ENCODE measurements at places on chromosomes 7 and 10.

GRCh38 chr10:1043532-1043995, 5.4 kb downstream of the IDI1 start:
- DNase-seq = no peak

DNA sequence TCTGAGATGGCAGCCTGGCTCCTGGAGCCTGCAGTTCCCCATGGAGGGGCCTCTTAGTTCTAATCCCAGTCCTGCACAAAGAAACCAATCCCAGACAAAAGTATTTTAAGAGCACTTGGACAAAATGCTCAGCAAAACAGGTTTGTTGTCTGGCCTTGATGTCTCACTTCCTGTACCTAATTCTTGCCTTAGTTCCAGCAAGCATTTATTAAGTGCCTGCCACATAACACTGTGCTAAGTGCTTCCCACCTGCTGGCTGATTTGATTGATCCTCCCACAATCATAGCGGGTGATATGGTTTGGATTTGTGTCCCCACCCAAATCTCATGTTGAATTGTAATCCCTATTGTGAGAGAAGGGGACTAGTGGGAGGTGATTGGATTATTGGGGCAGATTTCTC, 65.7 kb upstream of the HABP2 start:
- no peak for DNase-seq

DNA sequence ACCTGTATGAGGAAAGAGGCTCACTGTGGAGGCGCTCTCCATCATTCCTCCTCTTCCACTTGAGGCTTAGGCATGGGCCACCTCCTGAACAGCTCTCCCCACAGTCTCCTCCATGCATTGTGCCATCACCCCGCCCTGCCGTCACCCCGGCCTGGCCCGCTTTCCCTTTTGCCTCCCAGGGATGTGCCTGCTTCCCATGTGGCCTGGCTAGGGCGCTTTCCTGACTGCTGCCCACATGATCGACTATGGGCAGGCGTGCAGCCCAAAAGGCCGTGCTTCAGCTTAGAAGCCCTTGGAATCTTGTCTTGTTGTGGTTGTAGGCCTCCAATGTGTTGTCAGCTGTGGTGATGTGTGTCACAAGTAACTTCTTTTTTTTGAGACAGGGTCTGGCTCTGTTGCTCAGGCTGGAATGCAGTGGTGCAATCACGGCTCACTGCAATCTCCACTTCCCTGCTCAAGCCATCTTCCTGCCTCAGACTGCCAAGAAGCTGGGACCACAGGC, 1.8 kb upstream of the ACTR3C start:
- no peak for DNase-seq

- DNase-seq = no peak
Observed at GRCh38 chr7:50667789-50668226, 102.6 kb upstream of the DDC start.

DNA sequence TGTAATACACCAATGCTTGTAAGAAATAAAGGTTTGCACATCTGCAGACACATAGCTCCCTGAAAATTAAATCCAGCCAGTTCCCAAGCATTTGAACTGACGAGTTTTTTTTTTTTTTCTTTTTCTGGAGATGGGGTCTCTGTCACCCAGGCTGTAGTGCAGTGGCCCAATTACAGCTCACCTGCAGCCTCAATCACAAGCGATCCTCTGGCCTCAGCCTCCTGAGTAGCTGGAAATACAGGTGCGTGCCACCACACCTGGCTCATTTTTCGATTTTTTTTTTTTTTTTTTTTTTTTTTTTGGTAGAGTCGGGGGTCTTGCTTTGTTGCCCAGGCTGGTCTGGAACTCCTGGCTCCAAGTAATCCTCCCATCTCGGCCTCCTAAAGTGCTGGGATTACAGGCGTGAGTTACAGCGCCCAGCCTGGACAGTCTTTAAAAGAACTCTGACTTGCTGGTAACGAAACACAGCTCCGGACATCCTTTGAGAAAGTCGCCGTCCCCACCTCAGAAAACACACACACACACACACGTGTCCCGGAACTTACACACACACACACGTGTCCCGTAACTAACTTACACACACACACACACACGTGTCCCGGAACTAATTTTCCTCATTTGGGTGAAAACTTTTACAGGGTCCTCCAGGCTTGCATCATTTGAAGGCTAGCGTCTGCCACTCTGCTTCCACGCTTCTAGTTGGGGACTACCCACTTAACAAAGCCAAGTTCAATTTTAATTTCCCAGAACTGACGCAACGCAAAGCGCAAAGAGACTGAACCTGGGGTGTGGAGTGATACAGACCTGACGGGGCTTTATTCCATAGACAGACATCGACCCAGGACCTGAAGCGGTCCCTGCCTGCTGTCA, 18.6 kb downstream of the OCM2 start:
- DNase-seq = no peak

DNA sequence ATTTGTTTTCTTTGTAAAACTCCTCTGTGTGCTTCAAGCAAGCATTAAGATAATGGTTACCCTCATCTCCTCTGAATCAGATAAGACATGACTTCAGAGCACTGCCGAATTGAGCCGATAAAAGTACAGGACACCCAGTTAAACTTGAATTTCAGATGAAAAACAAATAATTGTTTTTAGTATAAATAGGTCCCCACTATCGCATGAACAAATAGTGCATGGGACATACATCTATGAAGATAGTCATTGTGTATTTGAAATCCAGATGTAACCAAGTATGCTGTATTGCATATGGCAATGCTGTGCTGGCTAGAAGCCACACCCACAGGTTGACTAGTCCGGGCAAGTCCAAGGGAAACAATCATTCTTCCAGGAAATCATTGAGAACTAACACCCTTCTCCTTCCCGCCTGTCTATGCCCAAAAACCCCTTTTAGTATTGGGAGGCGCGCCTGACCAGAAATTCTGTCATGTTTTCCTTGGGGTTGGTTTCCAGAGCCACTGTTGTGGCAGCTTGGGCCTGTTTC, 12.6 kb upstream of the FGFR2 start:
- no peak for DNase-seq

- no peak for DNase-seq
Observed at GRCh38 chr7:49911909-49912308, 138.5 kb downstream of the VWC2 start.

DNA sequence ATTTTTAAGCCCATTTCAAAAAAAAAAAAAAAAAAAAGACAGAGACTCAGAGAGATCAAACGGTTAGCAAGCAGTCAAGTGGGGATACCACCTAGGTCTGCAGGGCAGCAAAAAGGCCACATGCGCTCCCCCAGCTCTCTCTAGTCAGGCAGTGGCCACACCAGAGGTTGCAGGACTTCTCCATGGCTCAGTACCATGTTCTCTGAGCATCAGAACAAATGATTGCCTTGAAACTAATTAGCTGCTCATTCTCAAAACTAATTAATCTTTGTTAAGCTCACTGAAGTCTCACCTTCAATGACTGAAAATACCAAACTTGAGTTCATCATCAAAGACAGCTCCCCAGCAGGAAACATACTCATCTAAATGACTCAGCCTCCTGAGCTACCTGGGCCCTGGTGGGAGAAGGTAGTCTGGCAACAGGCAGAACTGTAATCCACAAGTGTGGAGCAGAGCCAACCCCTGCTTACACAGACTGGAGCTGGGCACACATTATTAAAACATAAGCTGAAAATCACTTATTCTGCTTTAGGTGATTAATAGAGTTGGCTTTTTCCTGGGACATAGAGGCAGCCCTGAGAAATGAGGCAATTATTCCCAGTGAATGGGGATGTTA, 319.6 kb downstream of the GRID1 start:
- peak; percentile 5 for DNase-seq

DNA sequence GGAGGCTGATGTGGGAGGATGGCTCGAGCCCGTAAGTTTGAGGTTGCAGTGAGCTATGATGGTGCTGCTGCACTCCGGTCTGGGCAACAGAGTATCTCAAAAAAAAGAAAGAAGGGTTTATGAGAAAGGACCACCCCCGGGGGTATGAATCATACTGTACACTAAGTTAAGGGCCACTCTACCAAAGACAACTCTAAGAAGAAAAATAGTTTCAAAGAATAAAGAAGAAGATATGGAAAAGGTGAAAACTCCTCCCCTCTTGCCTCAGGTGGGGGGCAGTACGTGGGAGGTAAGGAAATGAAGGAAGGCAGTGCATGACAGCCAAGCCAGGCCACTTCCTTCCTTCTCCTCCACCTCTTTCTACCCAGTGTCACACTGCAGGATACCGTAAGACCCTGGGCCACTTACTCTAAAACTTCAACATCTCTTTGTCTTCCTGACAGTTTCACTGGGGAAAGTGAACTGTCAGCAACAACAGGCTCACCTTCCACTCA, 61.3 kb downstream of the PIP4K2A start:
- DNase-seq = peak; percentile 55

GRCh38 chr7:158631574-158632195, 44.1 kb upstream of the PTPRN2 start:
- no peak for DNase-seq

- DNase-seq = no peak
Observed at GRCh38 chr7:14787551-14787950, 115.0 kb downstream of the DGKB start.

GRCh38 chr10:132305654-132306342, 2.0 kb downstream of the STK32C start:
- DNase-seq = no peak

GRCh38 chr7:35533902-35534301, 161.0 kb downstream of the HERPUD2 start:
- no peak for DNase-seq

DNA sequence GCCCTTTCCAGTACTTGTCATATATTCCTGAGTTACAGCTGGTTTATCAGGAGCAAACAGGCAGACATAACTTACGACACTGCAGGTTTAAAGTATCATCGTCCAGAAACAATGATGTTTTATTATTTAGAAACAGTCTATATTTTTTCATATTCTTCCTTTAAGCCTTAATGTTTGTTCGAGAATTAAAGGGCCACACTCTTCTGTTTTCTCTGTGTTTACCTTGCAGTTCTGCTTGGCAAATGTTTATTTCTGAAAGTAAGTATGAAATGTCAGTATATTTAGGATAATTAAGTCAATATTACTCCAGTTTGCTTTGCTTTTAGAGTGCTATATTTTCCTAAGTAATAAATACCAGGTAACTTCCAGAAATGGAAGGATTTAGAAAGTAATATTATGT, 115.1 kb downstream of the VTI1A start:
- no peak for DNase-seq

DNA sequence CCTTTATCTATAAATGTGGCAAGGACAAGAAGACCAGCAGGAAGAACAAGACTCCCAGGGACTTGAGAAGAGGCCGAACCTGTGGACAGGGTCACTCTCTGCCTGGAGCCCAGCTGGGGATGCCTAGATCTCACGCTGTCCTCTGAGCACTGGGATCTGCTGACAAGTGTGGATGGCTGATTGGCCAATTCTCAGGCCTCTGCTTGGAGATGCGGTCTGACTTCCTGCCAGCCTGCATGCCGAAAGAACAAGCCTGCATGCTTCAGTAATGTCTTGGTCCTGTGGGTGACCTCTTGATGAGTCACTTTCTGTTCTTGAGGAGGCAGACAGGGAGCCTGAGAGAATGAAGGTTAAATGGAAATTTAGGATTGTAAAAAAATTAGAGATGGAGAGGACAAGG, 84.7 kb downstream of the TMEM178B start:
- DNase-seq = no peak

GRCh38 chr10:5919568-5919967, 29.5 kb downstream of the FBH1 start:
- DNase-seq = no peak

DNA sequence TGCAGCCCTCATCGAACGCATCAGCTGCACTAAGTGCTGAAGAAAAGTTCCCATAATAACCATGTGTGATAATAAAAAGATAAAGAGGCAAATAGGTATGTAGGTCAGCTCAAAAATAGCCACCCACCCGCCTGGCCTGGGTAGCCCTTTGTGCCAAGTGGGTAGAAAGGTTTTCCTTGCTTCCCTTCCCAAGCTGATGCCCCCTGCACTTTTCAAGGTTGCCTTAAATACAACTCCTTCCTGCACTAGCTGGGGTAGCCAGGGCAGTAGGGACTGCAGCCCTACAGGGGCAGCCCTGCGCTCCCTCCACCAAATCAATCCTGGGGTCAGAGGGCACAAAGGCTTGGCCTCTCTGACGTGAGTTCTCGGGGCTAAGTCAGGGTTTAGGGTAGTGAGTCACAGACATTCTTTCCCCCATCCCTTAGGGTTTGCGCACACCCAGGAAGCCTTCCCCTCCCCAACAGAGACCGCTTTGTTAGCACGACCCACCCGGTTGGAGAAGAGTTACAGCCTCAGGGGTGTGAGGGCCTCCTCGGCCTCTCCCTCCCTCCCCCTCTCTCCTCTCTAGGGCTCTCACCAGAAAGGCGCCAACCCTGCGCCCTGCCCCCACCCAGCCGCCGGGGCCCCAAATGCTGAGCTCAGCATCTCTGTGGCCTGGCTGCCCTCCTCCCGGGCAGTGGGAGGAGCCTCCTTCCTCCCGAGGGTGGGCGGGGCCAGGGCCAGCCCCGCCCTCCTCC, 13.3 kb upstream of the DDIT4 start:
- peak; percentile 92 for DNase-seq

DNA sequence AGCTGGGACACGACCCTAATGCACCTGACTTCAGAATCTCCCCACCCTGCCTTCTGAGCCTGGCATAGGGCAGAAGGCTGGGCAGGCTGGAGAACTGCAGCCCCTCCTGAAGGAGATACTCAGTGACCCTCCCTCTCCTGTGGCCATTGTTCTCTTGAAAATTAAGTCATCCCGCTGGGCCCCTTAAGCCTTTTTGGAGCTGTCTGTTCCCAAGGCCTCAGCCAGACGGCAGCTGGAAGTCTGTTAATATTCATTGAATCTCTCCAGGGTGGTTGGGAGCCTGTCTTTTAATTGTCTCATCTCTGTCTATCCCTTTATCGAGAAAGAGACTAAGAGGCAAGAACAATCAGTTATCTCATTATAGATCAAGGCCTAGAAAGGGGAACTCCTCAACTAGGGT, 118.1 kb upstream of the PCBD1 start:
- no peak for DNase-seq

DNA sequence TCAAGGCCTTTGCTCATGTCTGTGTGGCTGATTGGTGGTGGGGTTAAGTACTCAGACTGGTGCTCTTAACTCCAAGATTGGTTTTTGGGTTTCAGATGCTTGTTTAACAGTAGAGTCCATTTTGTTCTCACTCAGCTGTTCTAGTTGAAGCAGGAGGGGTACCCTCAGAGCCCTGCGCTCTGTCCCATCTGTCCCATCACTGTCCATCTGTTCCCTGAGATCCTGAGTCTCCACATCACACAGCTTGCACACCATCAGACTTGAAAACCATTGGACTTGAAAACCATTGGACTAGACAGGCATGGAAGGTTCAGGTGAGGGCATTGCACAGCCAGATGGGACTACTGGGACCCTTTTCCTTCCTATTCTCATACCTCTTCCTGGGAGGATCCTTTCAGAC, 39.3 kb downstream of the TMEM178B start:
- no peak for DNase-seq

DNA sequence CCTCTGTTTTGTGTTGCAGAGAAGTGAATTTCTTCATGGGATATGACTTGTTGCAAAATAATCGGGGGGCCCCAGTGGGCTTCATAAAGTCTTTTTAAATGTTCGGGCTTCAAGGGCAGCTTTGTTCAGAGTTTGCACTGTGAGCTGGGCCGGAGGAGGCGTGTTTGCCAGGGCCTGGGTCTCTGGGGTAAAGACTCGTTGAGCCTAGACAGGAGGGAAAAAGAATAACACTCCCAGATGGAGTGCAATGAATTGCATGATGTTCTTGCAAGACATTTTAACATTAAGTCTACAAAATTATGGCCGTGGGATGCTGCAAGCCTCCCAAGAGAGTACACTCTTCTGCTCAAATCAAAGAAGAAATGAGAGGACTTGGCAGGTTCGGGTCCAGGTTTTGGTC, 23.6 kb downstream of the BMPER start:
- no peak for DNase-seq

- DNase-seq = no peak
Observed at GRCh38 chr7:37249240-37249639, 199.4 kb downstream of the ELMO1 start.
